Activated naive CD4-positive, alpha-beta T cell (primary cell): ENCODE measurements at places on chromosomes 6 and 20.

DNA sequence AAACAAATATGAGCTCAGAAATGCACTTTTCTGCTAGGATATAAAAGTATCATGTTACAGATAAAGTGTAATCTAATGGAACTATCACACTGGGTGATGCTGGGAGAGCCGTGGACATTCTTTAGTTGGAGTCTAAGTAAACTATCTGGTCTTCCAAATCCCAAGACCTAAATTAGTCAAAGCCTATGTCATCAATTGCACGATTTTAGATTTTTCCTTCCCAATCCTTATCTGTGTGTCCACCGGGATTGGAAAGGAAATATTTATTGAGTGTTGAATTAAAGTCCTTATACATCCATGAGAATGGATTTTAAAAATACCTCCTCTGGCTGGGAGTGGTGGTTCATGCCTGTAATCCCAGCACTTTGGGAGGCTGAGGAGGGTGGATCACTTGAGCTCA lies 19.6 kb upstream of the MRAP2 start:
- DNase-seq, result no peak

DNA sequence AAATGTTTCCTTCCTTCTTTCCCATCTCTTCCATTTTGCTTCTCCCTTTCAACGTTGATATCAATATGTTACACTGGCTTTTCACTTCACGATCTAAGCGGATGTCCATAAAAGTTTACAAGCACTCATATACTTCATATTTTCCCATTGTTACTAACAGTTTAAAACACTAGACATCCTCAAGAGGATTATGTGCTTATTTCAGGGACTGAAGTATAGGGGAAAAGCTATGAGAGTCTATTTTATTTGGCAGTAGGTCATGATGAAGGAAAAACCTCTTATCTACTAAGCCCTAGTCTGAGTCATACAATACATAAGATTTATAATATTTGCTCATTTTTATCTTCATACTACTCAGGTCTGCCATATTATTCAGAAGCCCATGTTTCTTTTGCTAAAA lies 20.6 kb upstream of the EPB41L2 start:
- DNase-seq, result no peak

GRCh38 chr6:10404799-10405512 lies 9.9 kb downstream of the TFAP2A start:
- no peak for DNase-seq

DNA sequence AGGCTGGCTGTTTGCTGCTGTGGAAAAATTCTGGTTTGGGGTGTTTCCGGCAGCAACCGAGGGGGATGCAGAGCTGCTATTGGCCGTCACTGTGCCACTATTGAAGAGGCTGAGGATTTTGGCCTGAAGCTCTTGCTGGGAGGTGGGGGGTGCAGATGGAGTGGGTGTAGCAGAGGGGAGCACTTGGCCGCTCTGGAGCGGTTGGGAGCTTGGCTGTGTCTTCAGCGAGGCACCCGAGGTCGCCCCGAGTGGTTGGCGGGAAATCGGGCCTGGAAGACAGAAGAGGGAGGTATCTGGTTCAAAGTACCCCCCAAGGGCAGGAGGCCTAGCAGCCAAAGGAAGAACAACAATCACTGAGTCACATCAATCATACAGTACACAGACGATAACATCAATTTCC lies 27.1 kb downstream of the NCOA5 start:
- no peak for DNase-seq

- DNase-seq, result no peak
Observed at GRCh38 chr6:63685446-63686379, 50.1 kb downstream of the PHF3 start.

- no peak for DNase-seq
Observed at GRCh38 chr20:59515013-59515905, 89.1 kb upstream of the PHACTR3 start.

GRCh38 chr6:168206661-168207274 lies 112.8 kb downstream of the DACT2 start:
- DNase-seq, result no peak

DNA sequence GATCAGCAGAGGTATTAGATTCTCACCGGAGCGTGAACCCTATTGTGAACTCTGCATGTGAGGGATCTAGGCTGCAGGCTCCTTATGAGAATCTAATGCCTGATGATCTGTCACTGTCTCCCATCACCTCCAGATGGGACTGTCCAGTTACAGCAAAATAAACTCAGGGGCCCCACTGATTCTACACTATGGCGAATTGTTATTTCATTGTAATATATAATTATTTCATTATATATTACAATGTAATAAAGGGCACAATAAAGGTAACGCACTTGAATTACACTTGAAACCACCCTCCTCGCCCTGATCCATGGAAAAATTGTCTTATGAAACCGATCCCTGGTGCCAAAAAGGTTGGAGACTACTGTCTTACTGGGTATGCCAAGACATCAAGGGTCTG lies 18.6 kb downstream of the PRKN start:
- DNase-seq, result no peak

DNA sequence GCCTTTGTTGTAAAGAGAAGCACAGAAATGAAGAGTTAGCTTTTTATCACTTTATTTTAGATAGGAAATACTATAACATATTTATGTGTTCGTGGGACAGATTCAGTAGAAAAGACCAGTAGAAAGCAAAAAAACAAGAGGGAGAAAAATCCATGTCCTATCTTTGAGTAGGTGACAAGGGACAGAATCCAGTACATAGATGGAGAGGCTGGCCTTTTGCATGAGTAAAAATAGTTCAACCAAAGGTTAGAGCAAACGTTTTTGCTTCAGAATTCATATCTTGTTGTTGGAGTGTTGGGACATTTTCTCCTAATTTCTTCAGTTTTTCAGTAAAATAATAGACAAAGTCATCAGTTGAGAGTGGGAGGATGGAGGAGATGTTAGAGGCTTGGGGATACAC lies 19.6 kb upstream of the FAM83B start:
- DNase-seq, result no peak

DNA sequence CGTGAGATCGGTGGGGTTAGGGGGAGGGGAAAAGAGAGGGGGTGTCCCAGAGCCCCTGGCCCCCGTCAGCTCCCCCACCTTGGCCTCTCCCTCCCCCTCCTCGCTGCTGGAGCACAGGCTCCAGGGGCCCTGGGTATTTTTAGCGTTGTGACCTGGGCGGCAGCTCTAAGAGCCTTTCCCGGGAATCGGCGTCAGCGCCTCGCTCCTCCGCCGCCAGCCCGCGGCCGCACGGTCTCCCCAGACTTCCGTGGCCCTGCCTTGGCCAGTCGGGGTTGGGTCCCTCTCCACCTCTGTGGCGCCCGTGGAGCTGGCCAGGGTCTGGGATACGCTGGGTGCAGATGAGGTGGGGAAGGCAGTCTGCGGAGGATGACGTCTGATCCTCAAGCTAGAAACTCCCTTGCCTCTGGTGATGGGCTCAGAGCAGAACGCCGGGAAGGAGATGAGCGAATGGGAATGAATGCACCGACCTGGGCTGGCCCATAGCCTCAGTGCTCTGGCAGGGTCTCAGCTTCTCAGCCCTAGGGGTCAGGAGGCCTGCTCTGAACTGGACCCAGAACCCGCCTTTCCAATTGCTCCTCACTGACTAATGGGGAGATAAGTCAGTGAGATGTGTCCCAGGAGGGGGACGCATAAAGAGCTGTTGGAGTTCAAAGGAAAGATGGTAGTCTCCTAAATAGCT lies 883 bp upstream of the DBNDD2 start:
- DNase-seq, result no peak

GRCh38 chr20:5181958-5182357 lies 55.1 kb downstream of the CDS2 start:
- DNase-seq, result no peak

DNA sequence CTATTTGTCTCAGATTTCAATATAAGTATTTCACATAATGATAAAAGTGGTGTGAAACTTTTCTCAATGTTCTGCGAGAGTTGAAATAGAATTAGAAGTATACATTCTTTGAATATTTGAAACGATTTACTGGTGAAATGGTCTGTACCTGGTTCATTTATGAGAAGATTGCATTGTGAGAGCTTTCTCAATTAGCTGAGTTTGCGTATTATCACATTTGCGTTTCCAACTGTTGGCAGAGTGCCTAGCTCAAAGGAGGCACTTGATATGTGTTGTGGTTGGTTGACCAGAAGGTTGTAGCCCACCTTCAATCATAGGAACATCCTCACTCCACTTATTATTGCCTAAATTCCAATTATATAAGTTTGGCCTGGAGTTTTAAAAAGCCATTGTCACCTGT lies 58.8 kb upstream of the EXOC2 start:
- DNase-seq, result no peak

GRCh38 chr20:1294497-1294896 lies 28.4 kb downstream of the SNPH start:
- DNase-seq, result no peak

- DNase-seq, result peak; percentile 69
Observed at GRCh38 chr20:38893565-38894090, 32.6 kb upstream of the FAM83D start.

- no peak for DNase-seq
Observed at GRCh38 chr6:69593706-69594105, 203.1 kb downstream of the LMBRD1 start.

DNA sequence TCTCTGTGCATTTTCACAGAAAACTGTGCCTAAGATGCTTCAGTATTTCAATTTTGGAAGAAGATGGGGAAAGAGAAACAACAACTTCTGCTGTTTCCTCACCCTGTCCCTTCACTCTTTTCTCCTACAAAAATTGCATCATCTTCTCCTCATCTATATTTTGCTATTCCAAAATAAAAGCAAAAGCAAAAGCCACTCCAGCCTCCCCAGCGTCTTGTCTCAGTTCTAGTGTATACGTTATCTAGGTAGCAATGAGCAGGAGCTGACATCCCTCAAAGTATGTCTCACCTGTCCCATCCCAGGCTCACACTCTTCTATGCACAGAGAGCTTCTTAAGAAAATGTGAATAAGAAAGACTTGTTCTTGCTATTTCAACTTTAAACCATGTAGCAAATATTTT lies 163.8 kb upstream of the TAB2 start:
- no peak for DNase-seq

- DNase-seq, result no peak
Observed at GRCh38 chr6:101462576-101462975, 69.1 kb downstream of the GRIK2 start.

DNA sequence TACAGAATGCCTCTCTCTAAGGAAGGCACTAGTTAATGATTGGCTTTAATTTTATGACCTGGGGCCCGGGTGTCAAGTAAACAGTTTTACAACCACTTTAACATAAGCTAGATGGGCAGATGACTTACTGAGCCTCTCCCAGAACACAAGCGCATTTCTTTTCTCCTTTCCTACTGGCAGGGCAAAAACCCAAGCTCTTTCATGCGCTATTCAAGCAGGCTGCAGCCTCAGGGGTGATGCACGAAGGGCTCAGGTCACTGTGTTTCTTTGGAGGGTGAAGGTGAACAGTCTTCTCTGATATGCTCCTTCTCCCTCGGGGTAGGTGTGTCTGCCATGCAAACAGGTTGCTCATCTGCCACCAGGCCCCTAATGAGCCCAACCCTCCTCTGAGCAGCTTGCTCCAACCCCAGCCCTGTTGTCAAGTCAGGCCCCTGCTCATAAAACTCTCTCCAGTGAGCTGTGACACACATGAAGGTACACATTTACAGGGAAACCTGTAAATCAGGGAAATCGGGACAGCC lies 73.5 kb upstream of the CDH4 start:
- DNase-seq, result no peak

DNA sequence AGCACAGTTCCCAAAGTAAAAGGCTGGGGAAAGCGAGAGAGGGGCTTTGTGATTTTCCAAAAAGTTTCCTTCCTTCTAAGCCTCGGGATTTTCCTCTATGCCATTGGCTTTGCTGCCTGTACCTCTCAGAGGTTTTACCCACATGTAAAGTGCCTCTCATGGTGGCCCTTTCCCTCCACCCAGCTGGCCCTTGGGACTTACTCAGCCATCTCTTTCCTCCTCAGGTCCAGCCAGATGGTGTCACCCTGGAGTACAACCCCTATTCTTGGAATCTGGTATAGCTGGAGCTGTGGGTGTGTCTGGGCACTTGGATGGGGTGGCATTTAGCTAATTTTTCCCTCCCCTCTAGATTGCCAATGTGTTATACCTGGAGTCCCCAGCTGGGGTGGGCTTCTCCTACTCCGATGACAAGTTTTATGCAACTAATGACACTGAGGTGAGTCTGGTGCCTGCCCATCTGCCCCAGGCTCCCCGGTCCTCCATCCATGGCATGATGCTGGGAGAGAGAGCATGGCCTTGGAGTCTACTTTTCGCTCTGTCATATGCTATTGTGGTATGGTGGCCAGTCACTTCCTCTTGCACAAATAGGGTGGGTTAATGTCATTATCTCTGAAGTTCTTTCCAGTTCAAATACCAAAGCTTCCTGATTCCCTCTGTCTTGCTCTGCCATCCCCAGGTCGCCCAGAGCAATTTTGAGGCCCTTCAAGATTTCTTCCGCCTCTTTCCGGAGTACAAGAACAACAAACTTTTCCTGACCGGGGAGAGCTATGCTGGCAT lies 1.1 kb downstream of the CTSA start:
- DNase-seq, result no peak

DNA sequence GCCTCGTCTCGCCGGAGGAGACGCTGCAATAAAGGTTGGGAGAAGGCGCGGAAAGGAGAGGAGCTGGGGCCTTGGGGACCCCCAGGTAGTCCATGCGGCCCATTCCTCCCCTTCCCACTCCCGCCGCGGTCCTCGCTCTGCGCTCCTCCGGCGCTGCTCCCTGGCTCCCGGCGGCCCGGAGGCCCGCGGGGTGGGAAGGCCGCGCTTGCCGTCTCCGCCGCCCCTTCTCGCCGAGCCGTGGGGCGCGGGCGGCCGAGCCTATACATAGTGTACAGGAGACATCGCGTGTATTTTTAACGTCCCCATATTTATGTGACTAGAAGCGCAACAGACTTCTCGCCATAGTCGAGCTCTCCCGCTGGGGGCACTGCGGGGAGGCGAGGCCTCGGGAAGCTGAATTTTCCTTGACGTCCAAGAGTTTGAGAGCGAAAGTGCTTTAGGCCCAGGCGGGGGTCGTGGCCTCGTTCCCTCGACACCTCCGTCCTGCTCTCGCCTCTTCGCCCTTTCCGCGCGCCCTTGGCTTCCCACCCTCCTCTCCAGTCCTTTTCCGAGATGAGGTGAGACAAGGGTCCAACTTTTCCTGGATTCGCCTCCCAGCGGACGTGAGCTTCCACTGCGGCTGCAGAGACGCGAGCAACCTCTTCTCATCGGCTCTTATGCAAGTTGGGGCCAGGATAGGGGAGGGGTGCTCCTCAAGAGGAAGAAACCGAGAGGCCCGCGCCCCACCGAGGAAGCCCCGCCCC lies 29.0 kb downstream of the SLC12A5 start:
- no peak for DNase-seq

DNA sequence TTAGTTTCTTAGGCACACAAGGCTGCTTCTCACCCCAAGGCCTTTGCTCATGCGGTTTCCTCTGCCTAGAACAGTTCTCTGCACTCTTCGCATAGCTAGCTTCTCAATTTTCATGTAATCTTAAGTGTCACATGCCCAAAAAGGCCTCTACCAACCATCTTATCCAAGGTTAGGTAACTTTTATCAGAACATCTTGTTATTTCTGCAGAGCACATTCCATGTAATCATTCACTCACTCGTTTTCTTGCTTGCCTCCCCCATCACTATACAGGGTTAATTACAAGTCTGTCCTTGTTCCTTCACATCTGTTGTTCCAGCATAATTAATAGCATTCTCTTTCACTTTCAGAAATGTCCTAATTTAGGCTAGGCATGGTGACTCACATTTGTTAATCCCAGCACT lies 53.8 kb downstream of the NCOA6 start:
- DNase-seq, result no peak

- DNase-seq, result no peak
Observed at GRCh38 chr6:13811627-13812358, 2.6 kb downstream of the MCUR1 start.
